PC-3 (cell line): ENCODE measurements at places on chromosomes 1 and 21. TPM values are rescaled to one million over a fixed set of nuclear protein-coding genes. Genes with fewer than 3 reads are reported as not detected.

EVA1C gene
- 16.1 and 17.5 TPM in 2 replicates for total RNA-seq

FCRL2 gene
- not detected in 2 replicates for total RNA-seq

PGLYRP3 gene
- total RNA-seq = not detected in 2 replicates

RPF1 gene
- total RNA-seq = 83.0 and 85.8 TPM in 2 replicates

TAS1R3 gene
- 1.9 and 4.3 TPM in 2 replicates for total RNA-seq

GJA8 gene
- not detected in 2 replicates for total RNA-seq

ASPM gene
- 28.6 and 35.0 TPM in 2 replicates for total RNA-seq

EXO1 gene
- 41.3 and 53.6 TPM in 2 replicates for total RNA-seq

DNA sequence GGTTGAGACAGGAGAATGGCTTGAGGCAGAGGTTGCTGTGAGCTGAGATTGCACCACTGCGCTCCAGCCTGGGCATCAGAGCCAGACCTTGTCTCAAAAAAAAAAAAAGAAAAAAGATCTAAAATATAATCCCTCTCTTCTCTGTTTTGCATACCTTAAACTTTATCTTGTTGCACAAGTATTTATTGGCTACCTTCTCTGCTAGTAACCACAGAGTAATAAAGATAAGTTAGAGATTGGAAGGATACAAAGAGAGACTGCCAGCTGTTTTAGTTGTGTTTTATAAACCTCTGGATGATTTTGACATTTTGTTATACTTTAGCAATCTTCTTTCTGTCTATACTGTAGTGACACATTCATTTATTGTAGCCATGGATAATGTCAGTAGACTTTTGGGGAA is 27.7 kb downstream of the AGO3 start:
- H3K4me3 ChIP-seq = no peak overlapping the region
- no peaks in the 10 kb centered on the region for H3K4me1 ChIP-seq
- no peaks in the 10 kb centered on the region for H3K36me3 ChIP-seq
- H3K27me3 ChIP-seq = no peaks in the 10 kb centered on the region
- no peak for DNase-seq

DNA sequence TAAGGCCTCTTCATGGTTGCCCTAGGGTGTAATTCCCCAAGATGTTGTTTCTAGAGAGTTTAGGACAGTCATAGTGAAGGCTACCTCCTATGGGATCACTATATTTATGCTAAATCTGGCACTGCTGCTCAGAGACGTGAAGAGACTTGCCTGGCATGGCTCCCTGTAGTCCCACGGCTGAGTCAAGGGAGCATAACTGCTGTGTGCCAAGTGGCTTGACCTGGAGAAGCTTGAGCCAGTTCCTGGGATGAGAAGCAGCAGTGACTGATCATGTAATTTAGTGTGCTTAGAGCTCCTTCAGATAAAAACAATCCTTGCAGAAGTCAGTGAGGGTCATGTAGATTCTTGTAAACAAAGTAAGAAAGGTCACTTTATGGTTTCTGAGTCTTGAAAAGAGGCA is 68.9 kb upstream of the TSPAN2 start:
- H3K4me3 ChIP-seq = no peak overlapping the region
- DNase-seq = peak; percentile 39
- H3K4me1 ChIP-seq = no peaks in the 10 kb centered on the region
- H3K36me3 ChIP-seq = no peaks in the 10 kb centered on the region
- H3K27me3 ChIP-seq = no peaks in the 10 kb centered on the region

DNA sequence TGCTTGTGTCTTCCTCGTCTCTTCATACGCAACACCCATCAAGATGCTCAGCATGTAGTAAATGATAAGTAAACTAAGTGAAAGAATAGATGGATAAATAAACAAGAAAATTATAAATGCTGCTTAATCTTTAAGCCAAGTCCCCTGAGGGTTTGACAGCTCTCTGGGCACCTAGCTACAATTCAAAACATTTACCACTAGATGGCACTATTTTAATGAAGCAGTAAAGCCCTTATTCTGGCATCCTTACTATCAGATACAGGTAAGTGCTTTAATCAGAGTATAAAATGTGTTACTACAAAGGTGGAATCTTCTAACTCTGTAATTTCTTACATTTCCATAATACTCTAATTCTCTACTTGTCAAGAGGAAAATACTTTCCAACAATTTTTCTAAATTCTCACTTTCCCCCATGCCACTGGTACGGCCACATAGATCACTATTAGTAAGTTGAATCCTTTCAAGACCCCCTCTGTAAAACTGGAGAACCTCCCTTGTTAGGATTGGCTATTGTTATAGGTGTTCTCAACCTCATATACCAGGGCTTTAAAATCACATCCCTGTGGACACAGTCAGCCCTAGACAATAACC is 137.8 kb downstream of the BARHL2 start:
- no peak overlapping the region for H3K27ac ChIP-seq
- peaks cover 29% of the 10 kb centered on the region for H3K27me3 ChIP-seq
- H3K4me1 ChIP-seq = no peaks in the 10 kb centered on the region
- DNase-seq = peak; percentile 72
- no peak overlapping the region for H3K4me3 ChIP-seq

DNA sequence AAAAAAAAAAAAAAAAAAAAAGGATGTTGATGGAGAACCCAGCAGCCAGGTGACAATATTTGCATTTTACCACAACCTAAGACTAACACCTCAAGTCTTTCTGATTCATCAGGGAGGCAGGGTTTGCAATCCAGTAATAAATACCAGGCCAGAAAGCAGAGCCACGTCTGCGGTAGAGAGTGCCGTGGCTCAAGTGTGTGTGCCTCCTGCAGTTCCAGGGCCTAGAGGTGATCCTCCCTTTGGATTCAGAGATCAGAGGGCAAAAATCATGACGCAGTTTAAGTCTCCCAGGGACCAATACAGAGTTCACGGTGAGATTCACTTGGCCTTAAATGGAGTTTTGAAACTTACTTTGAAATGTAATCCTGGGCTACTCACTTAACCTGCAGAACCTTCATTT is 34.9 kb downstream of the TMCO4 start:
- DNase-seq = no peak
- H3K4me1 ChIP-seq = peaks cover 21% of the 10 kb centered on the region
- H3K4me3 ChIP-seq = no peak overlapping the region
- no peaks in the 10 kb centered on the region for H3K27me3 ChIP-seq

GRCh38 chr1:28811766-28812668 is at the start of gene OPRD1:
TSS of gene OPRD1 (plus strand) at chr1:28812170. CDS start at chr1:28812384, 214 bp downstream.
- no peak within 1 kb of the TSS for H3K27ac ChIP-seq
- no peak within 1 kb of the TSS for H3K4me3 ChIP-seq
- DNase-seq = no peak
- peaks cover 49% of the 10 kb centered on the region for H3K27me3 ChIP-seq
- H3K4me1 ChIP-seq = no peaks in the 10 kb centered on the region

- no peak overlapping the region for H3K4me3 ChIP-seq
- H3K27me3 ChIP-seq = no peaks in the 10 kb centered on the region
- no peaks in the 10 kb centered on the region for H3K36me3 ChIP-seq
- H3K27ac ChIP-seq = no peak overlapping the region
- no peaks in the 10 kb centered on the region for H3K4me1 ChIP-seq
Measured at GRCh38 chr1:224726441-224727182, 110.5 kb downstream of the CNIH3 start.

DNA sequence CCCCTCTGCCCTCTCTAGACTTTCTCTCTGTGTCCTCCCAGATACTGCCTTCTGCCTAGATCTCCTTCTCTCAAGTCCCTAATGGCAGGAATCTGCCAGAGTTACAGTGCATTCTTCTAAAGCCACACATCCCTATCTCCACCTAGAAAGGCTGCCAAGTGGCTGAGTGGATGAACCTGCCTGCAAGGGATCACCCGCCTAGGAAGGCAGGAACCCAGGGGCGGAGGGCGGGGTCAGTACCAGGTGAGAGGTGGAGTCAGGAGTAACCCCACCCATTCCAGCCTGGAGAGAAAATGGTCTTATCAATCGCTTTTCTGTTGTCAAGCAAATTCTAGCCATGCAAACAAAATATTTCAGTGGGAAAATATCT is 60.8 kb downstream of the BCAR3 start:
- peaks cover 54% of the 10 kb centered on the region for H3K36me3 ChIP-seq
- H3K27ac ChIP-seq = no peak overlapping the region
- peak; percentile 40 for DNase-seq
- no peaks in the 10 kb centered on the region for H3K27me3 ChIP-seq
- no peak overlapping the region for H3K4me3 ChIP-seq

- no peaks in the 10 kb centered on the region for H3K27me3 ChIP-seq
- H3K4me1 ChIP-seq = peaks cover 18% of the 10 kb centered on the region
- no peak overlapping the region for H3K27ac ChIP-seq
- H3K36me3 ChIP-seq = no peaks in the 10 kb centered on the region
Measured at GRCh38 chr1:64469116-64469976, 583 bp upstream of the CACHD1 start.

DNA sequence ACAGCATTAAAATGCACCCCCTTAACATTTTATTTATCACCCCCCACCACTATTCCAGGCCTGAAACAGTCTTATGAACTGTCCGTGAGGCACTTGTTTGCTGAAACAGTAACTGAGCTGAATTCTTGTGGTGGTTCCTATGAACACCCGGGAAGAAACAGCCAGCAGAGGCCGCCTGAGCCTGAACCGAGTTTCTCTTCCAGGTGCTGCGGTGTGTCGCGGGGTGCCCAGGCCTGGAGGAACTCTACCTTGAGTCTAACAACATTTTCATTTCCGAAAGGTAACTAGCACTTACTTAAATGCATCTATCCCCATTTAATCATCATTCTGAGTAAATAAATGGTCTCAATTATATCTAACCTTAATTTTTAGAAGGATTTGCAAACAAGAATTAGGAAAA is 66.8 kb downstream of the TBCE start:
- no peak overlapping the region for H3K27ac ChIP-seq
- 0 out of 2 replicates have a peak, but pooled peaks cover 4% of the 10 kb centered on the region for H3K4me1 ChIP-seq
- H3K4me3 ChIP-seq = no peak overlapping the region

DNA sequence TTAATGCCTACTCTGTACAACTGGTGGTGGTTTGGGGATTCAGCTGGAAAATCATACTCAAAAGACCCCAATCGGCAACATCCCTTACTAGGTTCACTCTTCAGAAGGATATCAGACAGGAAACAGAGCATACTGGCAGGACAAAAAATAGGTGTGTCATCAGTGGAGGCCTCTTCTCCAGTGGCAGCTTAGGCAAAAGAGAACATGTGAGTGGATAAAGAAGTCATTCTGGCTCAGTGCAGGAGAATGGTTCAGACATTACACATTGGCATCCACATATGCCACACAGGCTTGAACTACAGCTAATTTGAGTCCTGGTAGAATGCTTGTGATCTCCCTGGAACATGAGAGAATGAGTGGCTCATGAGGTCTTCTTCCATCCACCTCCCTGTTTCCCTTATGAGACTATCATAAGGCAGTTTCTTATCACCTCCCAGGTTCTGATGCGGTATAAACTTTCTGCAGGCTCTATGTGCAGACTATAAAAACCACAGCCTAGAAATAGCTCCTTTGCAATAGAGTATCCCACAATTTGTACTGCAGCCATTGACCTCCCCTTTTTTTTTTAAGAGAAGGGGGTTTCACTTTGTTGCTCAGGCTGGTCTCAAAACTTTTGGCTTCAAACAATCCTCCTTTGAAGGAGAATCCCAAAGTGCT is 24.7 kb downstream of the VAMP4 start:
- no peak overlapping the region for H3K27ac ChIP-seq
- no peaks in the 10 kb centered on the region for H3K36me3 ChIP-seq
- no peak overlapping the region for H3K4me3 ChIP-seq
- no peaks in the 10 kb centered on the region for H3K27me3 ChIP-seq

- no peaks in the 10 kb centered on the region for H3K27me3 ChIP-seq
- no peaks in the 10 kb centered on the region for H3K4me1 ChIP-seq
- no peaks in the 10 kb centered on the region for H3K36me3 ChIP-seq
- no peak for DNase-seq
- no peak overlapping the region for H3K4me3 ChIP-seq
Measured at GRCh38 chr1:198241553-198241952, 84.8 kb downstream of the NEK7 start.

DNA sequence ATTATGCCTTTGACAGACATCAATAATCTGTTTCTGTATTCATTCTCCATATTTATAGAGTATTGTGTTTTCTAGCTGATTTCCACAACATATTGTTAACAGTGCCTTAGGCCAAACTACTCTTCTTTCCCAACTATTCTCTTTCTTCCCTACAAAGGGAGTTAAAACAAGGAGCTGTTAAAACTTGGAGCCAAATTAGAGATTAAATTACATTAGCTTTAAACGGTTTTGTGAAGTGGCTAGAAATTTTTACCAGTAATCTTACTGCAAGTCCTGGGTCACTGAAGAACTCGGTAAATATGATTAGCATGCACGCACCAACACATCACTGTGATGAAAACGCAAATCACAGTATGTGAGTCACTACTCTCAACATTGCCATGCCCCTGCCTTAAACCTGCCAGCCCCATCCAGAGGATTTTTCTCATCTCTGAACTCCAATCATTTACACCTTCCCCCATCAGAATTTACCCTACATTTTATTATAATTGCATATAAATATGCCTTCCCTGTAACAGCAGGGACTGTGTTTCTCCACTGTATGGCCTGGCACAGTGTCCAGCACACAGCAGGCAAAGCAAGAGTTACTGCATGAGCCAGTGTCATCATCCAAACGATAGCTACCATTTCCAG is 1.5 kb upstream of the PRDX6 start:
- H3K27me3 ChIP-seq = no peaks in the 10 kb centered on the region
- peaks cover 34% of the 10 kb centered on the region for H3K36me3 ChIP-seq
- DNase-seq = peak; percentile 85
- H3K4me1 ChIP-seq = peaks cover 60% of the 10 kb centered on the region
- peak overlapping the region; percentile 68 for H3K27ac ChIP-seq
- H3K4me3 ChIP-seq = peak overlapping the region; percentile 73

GRCh38 chr1:44296086-44296485 is 59.0 kb downstream of the ERI3 start:
- H3K36me3 ChIP-seq = peaks cover 15% of the 10 kb centered on the region
- no peak overlapping the region for H3K4me3 ChIP-seq
- no peak for DNase-seq
- no peaks in the 10 kb centered on the region for H3K27me3 ChIP-seq
- no peaks in the 10 kb centered on the region for H3K4me1 ChIP-seq

- H3K27me3 ChIP-seq = no peaks in the 10 kb centered on the region
- H3K36me3 ChIP-seq = peaks cover 38% of the 10 kb centered on the region
- H3K4me1 ChIP-seq = peaks cover 6% of the 10 kb centered on the region
- H3K4me3 ChIP-seq = no peak overlapping the region
Measured at GRCh38 chr1:154603317-154603716, 4.7 kb downstream of the ADAR start.

GRCh38 chr21:27268290-27268689 is 301.4 kb upstream of the ADAMTS5 start:
- no peaks in the 10 kb centered on the region for H3K27me3 ChIP-seq
- no peak for DNase-seq
- H3K27ac ChIP-seq = no peak overlapping the region
- no peak overlapping the region for H3K4me3 ChIP-seq
- no peaks in the 10 kb centered on the region for H3K4me1 ChIP-seq

DNA sequence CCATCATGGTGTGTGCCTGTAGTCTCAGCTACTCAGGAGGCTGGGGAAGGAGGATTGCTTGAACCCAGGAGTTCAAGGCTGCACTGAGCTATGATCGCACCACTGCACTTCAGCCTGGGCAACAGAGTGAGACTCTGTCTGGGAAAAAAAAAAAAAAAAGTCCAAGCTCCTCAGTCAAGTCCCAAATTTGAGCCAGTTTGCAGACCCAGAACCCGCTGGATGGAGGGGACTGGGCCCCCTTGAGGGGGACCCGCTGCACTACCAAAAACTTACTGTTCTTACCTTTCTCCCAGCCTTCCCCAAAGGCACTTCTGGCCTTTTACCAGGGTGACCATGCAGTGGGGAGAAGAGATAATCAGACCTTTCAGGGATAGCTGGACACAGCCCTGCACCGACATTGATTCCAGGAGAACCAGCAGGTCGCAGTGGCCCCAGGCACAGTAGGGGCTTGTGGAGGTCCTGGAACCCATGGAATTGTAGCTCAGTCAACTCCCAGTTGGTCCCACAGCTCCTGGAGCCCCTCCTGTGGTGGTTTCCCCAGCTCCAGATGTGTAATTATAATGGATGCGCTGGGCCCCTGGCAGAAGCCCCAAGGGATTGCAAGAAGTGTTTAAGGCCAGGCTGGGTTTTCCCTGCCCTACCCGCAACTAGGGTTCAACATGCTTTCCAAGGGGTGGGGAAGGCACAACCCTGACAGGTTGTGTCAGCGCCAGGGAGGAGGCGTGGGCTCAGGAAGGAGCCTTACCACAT is 4.1 kb upstream of the WNT9A start:
- no peaks in the 10 kb centered on the region for H3K36me3 ChIP-seq
- no peak for DNase-seq
- H3K4me3 ChIP-seq = no peak overlapping the region
